Stimulated activated CD4-positive, alpha-beta T cell treated with anti-CD3 and anti-CD28 coated beads, Interleukin-1b, Interleukin-23, amount 100 ng/mL, for 48 hours (primary cell): ENCODE measurements at places on chromosomes 7 and 10.

DNA sequence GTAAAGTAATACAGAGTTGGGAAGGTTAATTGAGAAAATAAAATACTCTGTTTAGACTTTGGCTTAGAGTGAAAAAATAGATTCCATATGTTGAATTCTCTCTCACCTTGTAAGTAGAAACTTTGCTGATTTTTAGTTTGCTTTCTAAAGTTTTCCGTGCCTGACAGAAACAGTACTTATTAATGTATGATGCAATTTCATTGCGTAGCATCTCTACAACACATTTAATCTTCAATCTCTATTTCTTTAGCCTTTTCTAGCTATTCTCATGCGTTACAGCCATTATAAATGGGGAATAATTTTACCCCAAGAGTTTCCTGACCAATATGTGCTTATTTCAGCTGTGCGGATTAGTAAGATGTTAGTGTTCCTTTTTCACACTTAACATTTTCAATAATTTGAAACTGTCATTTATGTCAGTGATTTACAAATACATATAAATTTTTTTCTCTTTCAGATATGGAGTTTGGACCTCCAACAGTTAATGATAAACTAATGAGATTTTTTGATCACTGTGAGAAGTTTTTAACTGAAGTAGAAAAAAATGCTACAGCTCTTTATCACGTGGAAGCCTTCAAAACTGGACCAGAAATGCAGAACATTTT is 3.3 kb downstream of the MINPP1 start:
- no peak for DNase-seq

GRCh38 chr10:79314761-79315601 is 32.3 kb upstream of the PPIF start:
- DNase-seq, result no peak

DNA sequence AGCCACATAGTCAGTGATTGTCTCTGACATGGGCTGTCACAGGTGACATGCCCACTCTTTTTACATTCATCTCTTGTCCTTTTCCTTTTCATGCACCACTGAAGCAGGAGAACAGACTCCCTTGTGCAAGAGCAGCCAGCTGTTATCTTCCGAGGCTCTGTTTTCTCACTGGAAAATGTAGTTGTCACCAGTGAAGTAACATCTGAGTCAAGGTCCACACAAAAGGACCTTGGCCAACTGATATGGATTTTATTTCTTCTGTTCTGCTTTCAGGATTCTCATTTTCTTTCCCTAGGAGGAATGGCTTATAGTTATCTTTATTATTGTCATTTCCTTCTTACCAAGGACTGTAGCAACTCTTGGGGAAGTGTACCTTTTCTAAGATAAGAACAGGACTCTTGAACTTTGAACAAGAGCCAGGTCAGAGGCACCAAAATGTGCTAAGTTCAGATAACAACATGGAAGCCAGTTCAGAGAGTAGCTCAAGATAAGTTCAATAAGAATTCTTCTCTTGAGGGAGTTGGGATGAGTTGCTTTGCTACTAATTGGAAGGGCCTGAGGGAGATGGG is 22.7 kb downstream of the AVPI1 start:
- DNase-seq, result no peak

GRCh38 chr7:36312064-36312914 is 77.4 kb upstream of the ANLN start:
- no peak for DNase-seq

- DNase-seq, result no peak
Observed at GRCh38 chr7:90224195-90224594, 12.7 kb downstream of the STEAP2 start.

DNA sequence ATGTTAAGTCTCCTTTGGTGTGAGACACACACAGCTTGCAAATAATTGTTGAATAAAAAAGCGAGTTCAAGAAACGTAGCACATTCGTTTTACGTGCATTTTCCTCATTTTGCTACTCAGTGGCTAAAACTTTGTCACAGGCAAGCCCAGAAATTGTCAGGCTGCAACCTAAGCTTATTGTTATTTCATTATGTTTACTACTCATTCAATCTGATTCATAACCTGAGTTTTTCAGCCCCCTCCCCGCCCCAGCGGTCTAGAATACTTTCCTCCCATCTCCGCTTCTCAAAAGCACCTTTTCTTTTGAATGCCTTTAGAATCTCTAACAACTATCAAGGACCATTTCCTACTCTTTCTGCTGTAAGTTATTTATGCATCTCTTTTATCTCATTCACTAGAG is 1.1 kb downstream of the FAM133B start:
- no peak for DNase-seq

DNA sequence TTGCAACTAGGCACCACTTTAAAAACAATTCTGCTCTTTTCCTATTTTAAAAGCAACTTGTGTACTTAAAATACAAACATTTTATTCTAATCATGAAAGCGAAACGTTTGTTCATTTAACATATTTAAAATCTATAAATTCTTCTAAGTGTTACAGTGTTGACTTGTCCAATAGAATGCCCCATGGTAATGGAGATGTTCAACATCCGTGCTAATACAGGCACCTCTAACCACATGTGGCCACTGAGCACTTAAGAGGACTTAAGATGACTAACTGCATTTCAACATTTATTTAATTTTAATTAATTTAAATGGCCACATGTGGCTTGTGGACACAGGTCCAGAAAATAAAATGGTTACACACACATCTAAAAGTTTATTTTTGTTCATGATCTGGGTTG is 115.1 kb downstream of the TPK1 start:
- no peak for DNase-seq

DNA sequence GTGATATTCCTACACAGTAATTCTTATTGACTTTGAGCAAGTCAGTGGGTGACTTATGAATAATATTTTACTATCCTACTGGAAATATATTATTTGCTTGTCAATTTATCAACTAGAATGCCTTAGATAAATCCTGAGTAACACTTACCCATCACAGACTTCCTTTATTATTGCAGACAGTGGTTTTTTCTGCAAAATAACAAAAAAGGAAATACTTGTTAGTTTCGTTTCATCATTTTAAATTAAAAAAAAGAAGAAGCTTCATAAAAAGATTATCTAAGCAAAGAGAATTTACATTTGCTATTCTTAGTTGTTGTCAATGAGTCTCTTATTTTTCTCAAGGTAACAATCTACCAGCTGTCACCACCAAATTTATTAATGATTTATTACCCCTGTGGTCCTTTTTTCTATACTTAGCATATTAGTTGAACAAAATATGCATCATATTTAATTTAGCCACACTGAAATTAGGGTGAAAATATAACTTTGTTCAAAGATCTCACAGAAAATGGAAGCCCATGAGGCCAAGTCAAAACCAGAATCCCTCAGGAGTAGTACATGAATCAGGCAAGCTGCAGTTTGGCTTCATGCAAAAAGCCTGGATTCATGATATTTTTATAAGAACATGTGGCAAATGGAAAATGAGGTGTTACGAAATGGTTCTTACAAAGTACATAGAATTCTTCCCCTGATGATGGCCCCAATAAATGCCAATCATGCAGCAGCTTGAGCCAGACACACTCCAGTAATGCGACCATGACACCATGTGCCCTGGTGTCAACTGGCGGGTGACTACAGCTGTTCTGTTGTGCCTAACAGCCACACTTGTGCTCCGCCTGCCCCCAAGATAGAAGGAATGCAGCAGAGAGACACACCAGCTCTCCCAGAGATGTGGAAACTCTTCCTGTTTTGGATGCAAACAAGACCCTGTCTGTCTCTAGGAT is 132.6 kb downstream of the ELMO1 start:
- DNase-seq, result no peak

DNA sequence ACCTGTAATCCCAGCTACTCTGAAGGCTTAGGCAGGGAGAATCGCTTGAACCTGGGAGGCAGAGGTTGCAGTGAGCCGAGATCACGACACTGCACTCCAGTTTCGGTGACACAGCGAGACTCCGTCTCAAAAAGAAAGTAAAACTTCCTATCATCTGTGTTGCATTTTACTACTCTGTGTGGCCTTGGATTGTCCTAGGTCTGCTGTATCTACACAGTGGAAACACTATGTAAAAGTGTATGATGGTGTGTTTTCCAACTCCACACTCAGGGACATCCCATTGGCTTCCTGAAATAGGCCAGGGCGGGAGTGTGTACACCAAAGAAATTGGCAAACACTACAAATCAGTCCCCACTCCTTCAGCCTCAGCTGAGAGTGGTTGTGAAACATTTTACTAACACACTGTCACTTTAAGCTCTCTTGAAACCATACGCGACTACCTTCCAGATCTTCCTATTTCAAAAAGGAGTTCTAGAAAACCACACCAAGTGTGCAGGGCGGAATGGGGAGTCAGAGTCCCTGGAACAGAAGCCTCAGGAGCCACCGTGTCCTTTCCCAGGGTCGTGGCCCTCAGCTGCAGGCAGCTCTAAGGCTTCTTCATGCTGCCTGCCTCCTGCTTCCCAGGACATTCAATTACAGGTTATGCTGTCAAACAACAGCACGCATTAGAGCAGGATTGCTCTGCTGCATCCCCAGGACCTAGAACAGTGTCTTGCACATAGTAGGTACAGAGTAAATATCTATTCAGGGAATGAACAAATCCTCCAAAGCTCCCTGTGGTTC is 275.4 kb downstream of the PARD3 start:
- DNase-seq, result no peak

GRCh38 chr7:83486957-83487356 is 162.0 kb downstream of the SEMA3E start:
- no peak for DNase-seq

DNA sequence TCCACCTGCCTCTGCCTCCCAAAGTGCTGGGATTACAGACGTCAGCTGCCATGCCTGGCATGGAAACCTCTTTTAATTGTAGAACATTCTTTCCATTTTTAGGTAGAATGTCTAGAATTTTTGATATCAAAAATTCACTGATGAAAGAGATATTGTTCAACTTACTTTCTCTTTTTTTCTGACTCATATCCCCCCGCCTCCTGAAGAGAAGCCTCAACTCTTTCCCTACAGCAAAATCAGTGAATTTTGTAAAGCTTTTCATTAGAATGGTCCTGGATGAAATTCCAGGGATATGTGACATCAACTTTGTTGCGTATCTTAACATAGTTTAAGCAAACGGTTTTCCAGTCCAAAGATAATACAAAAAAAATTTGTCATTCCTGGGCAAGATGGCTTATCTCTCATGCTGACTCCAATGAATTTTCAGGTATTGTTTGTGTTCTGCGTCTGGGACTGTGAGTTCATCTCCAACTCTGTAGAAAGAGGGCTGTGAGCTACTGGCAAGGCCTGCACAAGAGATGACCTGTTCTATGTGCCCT is 256.8 kb downstream of the BMPER start:
- DNase-seq, result no peak

- no peak for DNase-seq
Observed at GRCh38 chr10:71998119-71998839, 34.1 kb downstream of the CHST3 start.

DNA sequence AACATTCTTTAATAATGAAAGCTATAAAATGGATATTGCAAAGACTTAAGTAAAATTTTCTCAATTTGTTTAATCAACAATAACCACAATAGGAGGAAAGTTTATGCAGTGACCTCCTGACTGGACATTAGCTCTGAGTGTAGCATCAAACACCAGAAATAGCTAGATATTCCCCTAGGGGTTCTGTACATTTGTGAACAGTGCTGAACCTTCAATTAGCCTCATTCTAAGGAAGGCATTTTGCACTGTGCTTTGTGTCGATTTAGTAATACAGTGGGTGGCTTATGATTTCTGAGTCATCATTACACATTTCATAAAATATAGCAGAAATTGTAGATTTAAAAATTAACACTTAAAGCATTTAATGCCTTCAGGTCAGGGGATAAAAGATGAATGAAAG is 367.3 kb upstream of the PCDH15 start:
- no peak for DNase-seq

DNA sequence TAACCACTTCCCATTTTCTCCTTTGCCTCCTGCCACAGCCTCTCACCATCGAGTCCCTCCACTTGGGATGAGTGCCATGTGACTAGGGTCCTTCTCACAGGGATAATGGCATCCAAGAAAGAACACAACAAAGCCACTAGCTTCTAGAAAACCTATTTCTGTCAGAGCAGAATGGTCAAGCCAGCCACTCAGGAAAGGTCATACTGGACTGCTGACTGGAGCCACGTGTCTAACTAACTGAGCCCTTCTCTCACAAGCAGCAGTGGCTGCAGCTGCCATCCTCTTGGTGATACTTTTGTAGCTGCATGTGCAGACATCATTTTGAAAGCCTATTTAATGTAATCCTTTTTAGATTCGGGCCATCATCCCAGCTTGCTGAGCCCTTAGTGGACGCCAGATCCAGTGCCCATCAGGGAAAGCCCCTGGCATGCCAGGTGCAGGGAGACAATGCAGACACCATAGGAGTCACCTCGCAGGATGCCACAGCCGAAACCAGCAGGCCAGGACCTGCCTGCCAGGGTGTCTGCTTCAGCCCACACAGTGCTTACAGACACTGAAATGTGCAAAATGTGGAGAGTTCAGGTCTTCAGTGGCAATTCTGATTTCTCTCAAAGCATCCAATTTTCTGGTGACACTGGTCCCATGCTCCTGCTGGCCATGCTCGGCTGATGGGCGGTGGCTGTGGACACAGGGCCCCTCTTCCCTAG is 98.3 kb upstream of the DDC start:
- no peak for DNase-seq

DNA sequence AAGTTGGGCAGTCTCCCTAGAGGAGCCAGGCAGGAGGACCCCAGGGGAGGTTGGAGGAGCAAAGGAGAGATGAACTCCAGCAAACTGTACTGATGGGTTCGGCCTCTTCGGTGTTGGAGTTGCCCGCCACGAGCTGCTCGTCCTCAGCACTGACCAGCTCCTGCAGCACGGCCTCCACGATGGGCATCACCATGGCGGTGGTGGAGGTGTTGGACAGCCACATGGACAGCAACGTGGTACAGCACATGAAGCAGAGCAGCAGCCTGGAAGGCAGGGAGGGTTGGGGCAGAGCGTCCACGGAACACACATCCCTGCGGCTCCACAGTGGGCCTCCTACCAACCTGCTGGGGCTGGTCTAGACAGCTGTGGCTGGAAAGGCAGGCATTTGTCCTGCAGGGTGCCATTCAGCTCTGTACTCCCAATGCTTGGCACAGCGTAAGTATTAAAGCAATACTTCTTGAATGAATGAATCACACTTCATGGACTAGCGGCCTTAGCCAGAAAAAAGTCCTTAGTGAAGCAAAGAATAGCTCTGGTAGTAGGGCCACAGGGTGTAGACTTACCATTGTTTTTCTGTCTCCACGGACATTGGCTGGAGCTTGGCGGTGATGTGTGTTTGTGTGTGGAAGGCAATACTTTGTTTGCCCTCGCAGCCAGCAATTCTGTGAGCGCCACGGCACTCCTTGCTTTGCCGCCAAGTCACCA is 21.8 kb downstream of the SLC13A4 start:
- no peak for DNase-seq
